NCI-H526 (cell line): ENCODE measurements at places on chromosomes 1 and 21.

DNA sequence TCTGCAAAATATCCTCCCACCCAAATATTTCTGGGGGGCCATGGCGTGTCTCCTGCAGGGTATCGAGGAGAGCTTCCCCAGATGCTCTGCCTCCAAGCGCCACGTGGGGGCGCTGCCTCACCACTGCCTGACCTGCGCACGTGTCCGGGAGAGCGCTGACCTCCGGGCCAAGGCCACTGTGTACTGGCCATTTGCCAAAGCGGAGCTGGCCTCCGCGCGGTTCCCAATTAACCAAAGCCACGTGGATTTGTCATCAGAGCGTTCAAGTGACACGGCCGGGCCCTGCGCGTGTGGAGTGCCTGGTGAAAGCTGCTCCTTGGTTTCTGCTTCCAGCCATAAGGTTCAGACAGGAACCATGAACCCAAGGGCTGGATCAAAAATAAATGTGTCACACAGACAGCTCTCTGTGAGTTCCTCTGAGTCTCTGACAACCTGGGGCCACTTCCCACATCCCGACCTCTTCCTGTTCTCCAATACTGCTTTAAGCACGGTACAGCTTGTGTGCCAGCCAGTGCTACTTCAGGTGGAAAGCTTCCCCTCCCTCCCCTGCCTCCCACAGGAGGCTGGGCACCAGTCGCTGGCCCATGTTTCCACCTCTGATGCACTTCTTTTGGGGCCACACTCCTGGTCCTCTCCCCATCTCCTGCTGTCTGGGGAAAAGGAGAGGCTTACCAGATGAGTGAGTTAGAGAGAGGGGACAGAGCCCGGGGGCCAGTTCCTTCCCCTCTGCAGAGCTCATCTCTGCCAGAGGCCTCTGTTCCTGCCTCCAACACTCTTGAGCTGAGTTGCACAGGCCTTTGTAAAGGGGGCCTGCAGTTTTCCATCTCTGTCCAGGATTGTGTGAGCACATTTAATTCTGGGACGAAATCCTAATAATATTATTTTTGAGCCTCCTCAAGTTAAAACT, 26.1 kb downstream of the ZP4 start:
- no peak for DNase-seq

DNA sequence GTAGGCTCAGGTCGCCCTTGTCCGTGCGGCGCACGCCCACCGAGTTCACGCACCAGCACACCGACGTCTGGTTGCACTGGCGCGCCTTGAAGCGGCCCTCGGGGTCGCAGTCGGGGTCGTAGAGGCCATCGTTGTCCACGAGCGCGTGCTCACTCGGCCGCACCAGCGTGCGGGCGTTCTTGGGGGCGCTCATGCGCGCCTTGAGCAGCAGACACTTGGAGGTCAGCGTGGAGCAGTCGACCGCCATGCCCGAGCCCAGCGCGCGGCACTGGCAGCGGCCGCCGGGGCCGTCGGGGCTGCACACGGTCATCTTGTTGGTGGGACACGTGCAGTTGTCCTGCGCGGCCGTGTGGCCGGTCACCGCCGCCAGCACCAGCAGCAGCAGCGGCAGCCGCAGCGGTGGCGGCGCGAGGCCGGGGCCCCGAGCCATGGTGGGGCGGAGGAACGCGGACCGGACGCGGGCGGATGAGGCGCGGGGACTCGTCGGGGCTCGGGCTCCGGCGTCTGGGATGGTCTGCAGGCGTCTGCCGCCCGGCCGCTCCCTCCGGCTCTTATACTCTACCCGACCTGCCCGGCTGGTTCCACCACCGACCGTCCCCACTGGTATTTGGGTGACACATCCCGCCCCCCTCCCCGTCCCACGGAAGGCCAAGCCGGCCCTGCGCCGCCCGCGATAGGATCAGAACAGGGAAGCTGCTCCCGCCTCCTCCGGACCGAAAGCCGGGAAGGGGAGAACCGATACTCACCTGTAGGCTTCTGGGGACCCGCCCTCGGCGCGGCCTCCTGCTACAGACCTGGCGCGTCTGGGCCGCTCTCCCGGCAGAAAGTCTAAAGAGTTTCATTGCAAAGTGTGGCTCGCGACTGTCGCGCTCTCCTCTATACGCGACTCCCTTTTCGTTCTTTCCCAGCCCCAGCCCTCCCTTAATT, at the start of gene TACSTD2:
TSS of gene TACSTD2 (minus strand) at position 526 of the 927 bp plus-strand sequence. CDS start at position 430, 96 bp downstream.
- DNase-seq, result peak; percentile 47

- no peak for DNase-seq
Measured at GRCh38 chr1:70211541-70211940, 6.2 kb upstream of the LRRC40 start.

- no peak for DNase-seq
Measured at GRCh38 chr1:16162163-16162822, 6.4 kb upstream of the EPHA2 start.

DNA sequence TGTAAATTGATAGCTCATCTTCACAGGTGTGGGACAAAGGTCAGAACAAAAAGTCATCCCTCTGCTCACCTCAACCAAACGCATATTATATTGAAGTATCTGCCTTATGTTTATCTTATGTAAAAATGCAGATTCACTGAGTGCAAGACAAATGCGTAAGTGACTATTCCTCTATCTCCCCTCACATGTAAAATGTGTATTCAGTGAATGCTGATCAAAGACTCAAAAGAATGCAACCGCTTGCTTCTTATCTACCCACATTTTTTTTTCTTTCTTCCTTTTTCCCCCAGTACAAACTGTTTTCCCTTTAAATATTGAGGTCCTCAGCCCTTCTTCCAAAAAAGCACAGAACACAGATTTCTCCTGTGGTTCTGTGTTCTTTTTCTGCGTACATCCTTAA, 1882.9 kb downstream of the NCAM2 start:
- DNase-seq, result no peak

- no peak for DNase-seq
Measured at GRCh38 chr1:208065862-208066261, 154.9 kb upstream of the CD34 start.

DNA sequence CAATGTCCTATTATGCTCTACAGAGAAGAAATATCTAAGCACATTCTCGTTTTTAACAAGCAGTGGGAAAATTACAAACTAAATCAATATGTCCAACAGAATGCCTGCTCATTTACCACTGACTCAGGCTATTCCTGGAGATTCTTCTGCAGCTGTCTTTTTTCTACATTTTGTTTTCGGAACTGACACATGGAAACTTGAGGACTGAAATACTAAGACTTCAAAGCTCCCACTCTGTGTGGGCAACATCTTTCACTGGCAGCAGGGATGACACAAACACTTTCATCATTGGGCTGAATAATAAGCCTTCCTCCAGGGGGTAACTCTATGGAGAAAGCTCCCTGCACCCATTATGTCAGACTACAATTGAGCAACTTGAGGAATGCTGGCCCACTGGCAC, 175.5 kb upstream of the NCAM2 start:
- no peak for DNase-seq

- DNase-seq, result peak; percentile 70
Measured at GRCh38 chr1:183024317-183025009, 1.2 kb downstream of the LAMC1 start.

DNA sequence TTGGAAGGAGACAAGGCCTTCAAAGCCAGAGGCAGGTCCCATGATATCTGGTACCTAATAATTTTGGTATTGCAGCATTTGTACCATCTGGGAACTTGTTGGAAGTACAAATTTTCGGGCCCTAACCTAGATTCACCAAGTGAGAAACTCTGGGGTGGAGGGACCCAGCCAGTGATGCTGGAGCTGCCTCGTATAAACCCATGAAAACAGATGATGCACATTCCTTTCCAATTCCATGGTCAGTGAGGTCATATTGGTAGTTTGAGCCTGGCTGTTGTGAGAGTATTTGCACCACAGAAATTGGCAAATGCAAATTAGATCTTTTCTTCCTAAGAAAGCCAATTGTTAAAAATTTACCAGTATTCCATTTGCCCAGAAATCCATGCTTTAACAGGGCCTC, 269.6 kb upstream of the PLXNA2 start:
- no peak for DNase-seq

GRCh38 chr1:222820171-222820712, 5.4 kb downstream of the DISP1 start:
- DNase-seq, result no peak

GRCh38 chr1:114341299-114341698, 169.7 kb downstream of the TRIM33 start:
- no peak for DNase-seq

GRCh38 chr1:63787875-63788274, 14.1 kb downstream of the ROR1 start:
- DNase-seq, result no peak

GRCh38 chr1:157124855-157125254, 13.3 kb downstream of the ETV3 start:
- DNase-seq, result no peak

- DNase-seq, result no peak
Measured at GRCh38 chr21:36211660-36212512, 55.3 kb downstream of the DOP1B start.

DNA sequence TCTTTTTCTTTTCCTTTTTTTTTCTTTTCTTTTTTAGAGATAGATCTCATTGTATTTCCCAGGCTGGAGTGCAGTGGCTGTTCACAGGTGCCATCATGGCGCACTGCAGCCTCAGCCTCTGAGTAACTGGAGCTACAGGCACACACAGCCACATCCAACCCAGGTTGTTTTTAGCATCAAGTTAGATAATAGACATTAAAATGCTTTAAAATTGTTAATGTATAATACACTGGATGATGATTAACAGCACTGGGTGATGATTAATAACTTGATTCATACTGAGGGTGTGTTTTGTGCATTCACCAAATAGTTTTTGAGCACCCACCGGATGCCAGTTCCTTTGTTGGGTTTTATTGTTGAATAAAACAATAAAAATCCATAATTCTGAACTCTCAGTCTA, 75.2 kb downstream of the BEND5 start:
- DNase-seq, result no peak
